ENCODE measurements at places on chromosomes 1 and 21.

DNA sequence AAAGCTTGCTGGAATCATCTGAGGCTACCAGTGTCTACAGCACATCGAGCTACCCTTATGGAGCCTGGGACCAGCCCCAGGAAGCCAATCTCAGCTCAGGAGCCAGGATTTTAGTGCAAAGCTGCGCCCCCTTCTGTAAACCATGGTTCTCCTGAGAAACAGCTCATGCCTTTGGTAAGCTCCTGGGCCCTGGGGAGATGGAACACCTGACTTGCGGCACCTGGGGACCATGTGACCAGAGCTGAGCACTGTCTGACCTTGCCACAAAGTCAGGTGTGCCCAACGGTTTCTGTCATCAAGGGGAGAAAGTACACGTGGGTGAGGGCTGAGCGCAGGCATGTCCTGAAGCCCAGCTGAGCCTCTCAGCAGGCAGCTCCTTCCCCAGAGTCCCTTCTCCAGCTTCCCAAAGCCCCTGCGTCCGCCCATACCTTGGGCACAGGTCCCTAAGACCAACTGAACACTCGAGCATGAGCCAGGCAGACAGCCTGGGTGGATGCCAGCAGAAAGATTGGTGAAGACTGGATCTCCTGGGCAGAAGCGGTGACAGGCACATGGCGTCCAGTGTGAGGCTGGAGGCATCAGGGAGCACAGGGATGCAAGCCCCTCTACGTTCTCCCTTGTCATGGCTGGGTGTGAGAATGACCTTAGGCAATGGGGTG, 57.9 kb upstream of the TENT5B start:
- DNase-seq = peak; percentile 87

GRCh38 chr1:205032508-205032907, 10.5 kb upstream of the CNTN2 start:
- DNase-seq = no peak

DNA sequence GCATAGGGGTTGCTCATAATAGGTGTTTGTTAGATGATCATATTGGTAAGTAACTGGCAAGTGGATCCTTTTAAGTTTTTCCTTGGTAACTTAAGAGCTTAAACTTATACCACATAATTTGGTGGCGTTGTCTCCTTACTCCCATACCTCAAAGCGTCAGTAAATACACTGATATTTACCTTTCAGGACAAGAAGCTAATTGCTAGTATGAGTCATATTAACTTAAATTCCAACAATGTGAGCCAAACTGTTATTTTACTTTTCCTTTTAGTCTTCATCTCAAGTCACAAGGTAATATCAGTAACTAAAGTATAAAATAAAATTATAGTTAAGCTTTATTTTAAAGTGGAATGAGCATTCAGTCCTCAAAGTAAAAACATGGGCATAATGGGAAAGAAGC, 9.0 kb upstream of the SH3GLB1 start:
- DNase-seq = no peak

GRCh38 chr1:119462964-119463363, 44.0 kb upstream of the HSD3B1 start:
- DNase-seq = no peak

GRCh38 chr1:88877382-88877825, 14.0 kb downstream of the GTF2B start:
- peak; percentile 10 for DNase-seq

GRCh38 chr1:33633019-33633801, 160.8 kb downstream of the ZSCAN20 start:
- DNase-seq = peak; percentile 87

DNA sequence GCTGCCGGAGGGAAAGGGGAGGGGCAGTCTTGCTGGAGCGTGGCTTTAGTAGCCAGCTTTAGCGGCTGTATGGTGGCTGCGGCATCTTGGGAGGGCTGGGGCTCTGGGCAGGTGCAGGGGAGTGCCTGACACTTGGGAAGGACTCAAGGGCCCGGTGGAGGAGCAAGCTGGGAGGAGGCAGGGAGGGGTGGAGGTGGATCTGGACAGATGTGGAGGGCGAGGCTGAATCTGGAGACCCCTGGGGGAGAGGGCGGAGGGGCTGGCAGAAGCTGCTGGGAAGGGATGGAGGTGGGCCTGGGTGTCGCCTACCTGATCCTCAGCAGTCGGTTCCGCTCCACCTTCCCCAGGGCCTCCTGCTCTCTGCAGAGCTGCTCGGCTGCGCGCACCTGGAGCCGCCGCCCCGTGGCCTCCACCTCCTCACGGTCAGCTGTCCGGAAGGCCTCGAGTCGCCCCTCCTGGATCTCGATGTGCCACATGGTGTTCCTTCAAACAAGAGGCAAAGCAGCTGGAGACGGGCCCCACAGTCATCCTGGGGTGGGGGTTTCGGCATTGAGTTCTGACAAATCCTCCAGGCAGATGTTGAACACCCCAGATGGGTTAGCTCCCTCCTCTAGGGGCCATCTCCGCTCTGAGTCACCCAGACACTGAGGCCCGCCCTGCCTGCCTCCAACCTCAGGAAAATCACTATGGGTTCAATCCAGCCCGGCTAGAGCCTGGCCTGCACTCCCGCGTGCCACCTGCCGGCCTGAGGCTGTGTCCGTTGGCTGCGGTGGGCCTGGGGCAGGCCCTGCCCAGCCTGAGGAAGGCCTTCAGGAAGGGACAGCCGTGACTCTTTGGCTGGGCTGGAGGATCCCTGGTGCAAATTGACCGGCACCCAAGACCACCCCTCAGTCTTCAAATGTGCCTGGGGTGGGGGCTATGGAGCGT, 29.6 kb downstream of the CFAP74 start:
- DNase-seq = no peak

DNA sequence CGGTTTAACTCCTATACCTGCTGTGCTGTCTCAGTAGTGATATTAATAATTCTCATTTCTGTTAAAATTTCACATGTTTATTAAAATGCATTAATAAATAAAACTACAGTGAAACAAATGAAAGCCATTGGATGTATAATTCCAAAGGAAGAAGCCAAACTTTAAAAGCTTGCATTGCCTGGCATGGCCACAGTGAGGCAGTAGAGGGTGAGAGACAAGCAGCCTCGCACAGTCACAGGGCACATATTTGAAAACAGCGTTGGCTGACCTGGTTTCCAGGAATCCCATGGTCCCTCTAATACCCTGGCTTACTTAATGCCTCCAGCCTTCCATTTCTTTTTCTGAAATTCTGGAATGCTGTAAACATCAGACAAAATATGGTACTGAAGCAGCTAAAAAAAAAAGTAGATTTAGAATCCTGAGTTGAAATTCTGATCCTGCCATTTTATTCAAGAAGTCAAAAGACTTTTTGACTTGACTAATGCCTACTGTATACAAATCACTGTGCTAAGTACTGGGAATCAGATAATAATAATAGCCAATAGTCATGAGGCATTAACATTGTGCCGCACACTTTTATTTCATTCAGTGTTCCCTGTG, 6.7 kb upstream of the RNASEL start:
- DNase-seq = peak; percentile 68

- no peak for DNase-seq
These were observed 117.5 kb downstream of the PRDM16 start for GRCh38 chr1:3186526-3186921.

GRCh38 chr21:45351526-45352275, 53.3 kb upstream of the COL18A1 start:
- DNase-seq = no peak

- DNase-seq = no peak
These were observed 10.9 kb downstream of the DOP1B start for GRCh38 chr21:36167541-36167940.

- no peak for DNase-seq
These were observed 38.5 kb upstream of the SYNC start for GRCh38 chr1:32741059-32741412.

DNA sequence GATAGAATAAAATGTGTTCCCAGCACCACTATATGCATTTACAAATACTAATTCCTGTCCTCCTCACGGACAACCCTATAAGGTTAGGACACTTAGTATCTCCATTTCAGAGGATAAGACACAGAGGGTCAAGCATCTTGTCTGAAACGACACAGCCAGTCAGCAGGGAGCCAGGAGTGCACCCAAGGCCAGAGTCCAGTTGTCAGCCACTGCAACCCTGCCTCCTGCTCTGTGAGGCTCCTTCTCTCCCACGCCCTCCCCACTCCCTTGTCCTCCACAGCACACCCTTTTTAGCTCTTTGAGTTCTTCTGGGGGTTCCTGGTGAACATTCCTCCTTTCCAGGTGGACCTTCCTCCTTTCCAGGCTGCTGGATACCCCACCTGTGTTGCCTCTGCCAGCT, 119.0 kb upstream of the TNR start:
- no peak for DNase-seq

DNA sequence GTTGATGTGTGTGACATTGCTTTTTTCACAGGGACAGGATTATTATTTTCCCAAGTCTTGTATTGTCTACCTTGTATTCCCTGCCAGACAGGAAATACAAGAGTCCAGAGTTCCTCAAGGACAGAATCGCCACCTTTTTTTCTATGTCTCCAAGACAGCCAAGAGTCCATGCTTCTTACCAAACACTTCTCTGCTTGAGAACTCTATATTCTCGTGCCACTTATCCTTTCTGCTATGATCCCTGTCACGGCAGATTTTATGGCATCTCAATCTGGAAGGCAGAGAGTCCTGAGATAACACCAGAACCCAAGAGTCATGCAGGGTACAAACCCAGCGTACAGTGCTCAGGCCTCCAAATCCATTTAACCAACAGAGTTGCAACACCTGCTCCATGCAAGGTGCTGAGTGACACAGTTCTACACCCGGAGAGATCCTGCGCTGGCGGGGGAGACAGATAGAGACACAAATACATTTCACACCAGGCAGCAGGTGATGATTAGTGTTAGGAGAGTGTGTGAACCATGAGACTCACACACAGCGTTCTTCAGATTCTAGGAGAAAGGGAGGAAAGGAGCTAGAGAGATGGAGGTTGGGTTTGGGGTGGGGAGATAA, 107.6 kb downstream of the NAV1 start:
- DNase-seq = no peak

DNA sequence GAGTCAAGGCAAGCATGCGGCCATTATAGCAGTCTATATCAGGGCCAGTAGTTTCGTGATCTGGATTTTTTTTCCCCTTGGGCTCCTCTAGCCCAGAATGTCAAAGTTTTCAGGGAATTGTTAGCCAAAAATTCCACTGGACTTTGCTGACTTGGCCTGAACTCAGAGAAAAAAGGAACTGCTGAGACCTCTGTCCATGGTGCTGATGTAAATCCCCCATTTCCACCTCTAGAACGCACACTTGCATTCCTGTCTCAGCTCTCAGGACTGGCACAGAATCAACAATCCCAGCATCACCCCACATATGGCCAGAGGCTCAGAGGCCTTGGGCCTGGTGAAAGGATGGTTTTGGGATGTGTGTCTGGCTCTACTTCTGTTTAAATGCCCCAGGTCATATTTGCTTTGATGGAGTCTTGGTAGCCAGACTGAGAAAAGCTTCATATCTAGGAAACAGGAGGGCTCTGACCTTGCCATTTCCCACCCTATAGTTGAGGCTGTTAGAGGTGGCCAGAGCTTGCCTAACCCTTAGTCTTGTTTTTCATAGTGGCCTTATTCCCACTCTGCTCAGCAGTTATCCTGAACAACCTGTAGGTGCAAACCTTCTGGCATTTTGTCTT, 16.9 kb upstream of the EFCAB14 start:
- DNase-seq = peak; percentile 37

GRCh38 chr1:88179943-88180342, 504.1 kb upstream of the PKN2 start:
- DNase-seq = no peak

- peak; percentile 86 for DNase-seq
These were observed 267.7 kb downstream of the PRDM2 start for GRCh38 chr1:13967707-13968106.

All from MM.1S (cell line).